ENCODE measurements at places on chromosomes 11 and 22. TPM values are rescaled to one million over a fixed set of nuclear protein-coding genes. Genes with fewer than 3 reads are reported as not detected.

DNA sequence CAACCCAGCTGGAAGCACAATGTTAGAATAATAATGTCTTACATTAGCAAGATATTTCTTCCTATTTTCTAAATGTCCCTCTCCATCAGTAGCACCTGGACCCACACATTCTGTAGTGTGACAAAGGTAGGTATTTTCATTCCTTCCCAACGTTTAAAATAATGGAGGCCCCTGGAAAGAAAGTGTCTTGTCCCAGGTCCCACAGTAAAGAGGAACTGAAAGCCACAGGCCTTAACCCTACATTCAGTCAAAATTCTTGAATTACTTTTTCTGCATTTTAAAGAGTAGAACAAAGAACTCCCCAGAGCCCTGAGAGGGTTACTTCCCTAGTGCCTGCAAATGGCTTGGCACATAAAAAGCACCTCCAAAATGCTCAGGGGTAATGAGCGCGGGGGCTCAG is 26.3 kb downstream of the OPCML start:
- H3K4me3 ChIP-seq, result no peak overlapping the region
- no peak overlapping the region for H3K27ac ChIP-seq
- no peak for DNase-seq
- no peaks in the 10 kb centered on the region for H3K27me3 ChIP-seq
- no peaks in the 10 kb centered on the region for H3K4me1 ChIP-seq

- H3K4me3 ChIP-seq, result no peak overlapping the region
- no peaks in the 10 kb centered on the region for H3K4me1 ChIP-seq
- no peaks in the 10 kb centered on the region for H3K27me3 ChIP-seq
- H3K36me3 ChIP-seq, result no peaks in the 10 kb centered on the region
- no peak for DNase-seq
Observed at GRCh38 chr11:74636630-74637184, 44.3 kb downstream of the POLD3 start.

GRCh38 chr11:84793318-84793717 is 833.8 kb downstream of the DLG2 start:
- no peaks in the 10 kb centered on the region for H3K27me3 ChIP-seq
- no peak for DNase-seq
- H3K4me3 ChIP-seq, result no peak overlapping the region
- no peak overlapping the region for H3K27ac ChIP-seq
- H3K4me1 ChIP-seq, result no peaks in the 10 kb centered on the region

GRCh38 chr11:44002191-44003093 is 45.3 kb upstream of the ACCSL start:
- H3K4me1 ChIP-seq, result no peaks in the 10 kb centered on the region
- no peak overlapping the region for H3K4me3 ChIP-seq
- no peaks in the 10 kb centered on the region for H3K36me3 ChIP-seq
- H3K27me3 ChIP-seq, result no peaks in the 10 kb centered on the region
- no peak overlapping the region for H3K27ac ChIP-seq
- DNase-seq, result no peak

GRCh38 chr11:25218036-25218435 is 721.2 kb downstream of the LUZP2 start:
- DNase-seq, result no peak
- H3K27ac ChIP-seq, result no peak overlapping the region
- H3K27me3 ChIP-seq, result no peaks in the 10 kb centered on the region
- no peak overlapping the region for H3K4me3 ChIP-seq
- H3K4me1 ChIP-seq, result no peaks in the 10 kb centered on the region
- no peaks in the 10 kb centered on the region for H3K36me3 ChIP-seq

DNA sequence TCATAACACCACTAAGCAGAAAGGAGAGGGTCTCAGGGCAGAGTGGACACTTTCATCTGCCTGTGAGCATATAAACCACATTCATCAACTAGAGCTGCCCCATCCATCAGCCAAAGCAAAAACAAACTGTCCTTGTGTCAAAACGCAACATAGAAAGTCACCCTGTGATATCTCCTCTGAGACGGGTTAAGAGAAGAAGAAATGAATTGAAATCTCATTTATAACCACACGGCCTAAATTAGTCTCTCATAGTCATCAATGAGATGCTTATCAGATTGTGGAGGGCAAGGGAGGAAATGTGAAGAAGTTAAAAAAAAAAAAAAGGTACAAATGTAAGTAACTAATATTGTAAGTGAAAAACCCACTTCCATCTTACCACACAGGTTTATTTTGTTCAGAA is 75.7 kb downstream of the SIK3 start:
- H3K27me3 ChIP-seq, result no peaks in the 10 kb centered on the region
- peaks cover 3% of the 10 kb centered on the region for H3K4me1 ChIP-seq
- no peak overlapping the region for H3K4me3 ChIP-seq

GRCh38 chr11:57378186-57378585 is 2.8 kb downstream of the PRG3 start:
- no peaks in the 10 kb centered on the region for H3K36me3 ChIP-seq
- DNase-seq, result no peak
- H3K27me3 ChIP-seq, result no peaks in the 10 kb centered on the region
- no peaks in the 10 kb centered on the region for H3K4me1 ChIP-seq

GRCh38 chr11:122709039-122709760 is 53.7 kb downstream of the UBASH3B start:
- H3K4me3 ChIP-seq, result no peak overlapping the region
- H3K4me1 ChIP-seq, result no peaks in the 10 kb centered on the region
- no peaks in the 10 kb centered on the region for H3K36me3 ChIP-seq
- DNase-seq, result no peak
- no peaks in the 10 kb centered on the region for H3K27me3 ChIP-seq

DNA sequence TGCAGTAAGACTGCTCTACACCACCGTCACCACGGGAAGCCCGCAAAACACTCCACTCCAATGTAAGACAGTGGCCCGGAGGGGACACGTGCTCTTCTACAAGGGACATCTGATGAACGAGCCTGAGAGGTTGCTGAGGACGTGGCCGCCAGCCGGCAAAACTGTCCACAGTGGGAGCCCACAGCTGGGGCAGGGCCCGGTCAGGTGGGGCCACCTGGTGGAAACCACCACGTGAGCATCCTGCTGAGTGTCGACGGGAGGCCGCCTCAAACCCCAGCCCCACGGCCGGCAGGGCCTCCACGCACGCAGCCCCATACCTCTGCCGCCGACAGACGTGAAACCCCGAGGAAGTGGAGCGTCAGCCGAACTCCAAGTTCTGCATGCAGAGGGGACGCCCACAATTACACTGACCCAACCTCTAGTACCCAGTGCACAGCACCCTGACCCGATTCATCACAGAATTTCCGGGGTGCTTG is 42.6 kb downstream of the BRD1 start:
- H3K4me3 ChIP-seq, result no peak overlapping the region
- DNase-seq, result no peak
- H3K27me3 ChIP-seq, result no peaks in the 10 kb centered on the region
- H3K4me1 ChIP-seq, result peaks cover 15% of the 10 kb centered on the region

Gene CD3G
- total RNA-seq, result 1.6 TPM
